ENCODE measurements at places on chromosomes 3 and 15.

- DNase-seq, result no peak
Measured at GRCh38 chr3:108118038-108118768, 27.4 kb upstream of the CD47 start.

DNA sequence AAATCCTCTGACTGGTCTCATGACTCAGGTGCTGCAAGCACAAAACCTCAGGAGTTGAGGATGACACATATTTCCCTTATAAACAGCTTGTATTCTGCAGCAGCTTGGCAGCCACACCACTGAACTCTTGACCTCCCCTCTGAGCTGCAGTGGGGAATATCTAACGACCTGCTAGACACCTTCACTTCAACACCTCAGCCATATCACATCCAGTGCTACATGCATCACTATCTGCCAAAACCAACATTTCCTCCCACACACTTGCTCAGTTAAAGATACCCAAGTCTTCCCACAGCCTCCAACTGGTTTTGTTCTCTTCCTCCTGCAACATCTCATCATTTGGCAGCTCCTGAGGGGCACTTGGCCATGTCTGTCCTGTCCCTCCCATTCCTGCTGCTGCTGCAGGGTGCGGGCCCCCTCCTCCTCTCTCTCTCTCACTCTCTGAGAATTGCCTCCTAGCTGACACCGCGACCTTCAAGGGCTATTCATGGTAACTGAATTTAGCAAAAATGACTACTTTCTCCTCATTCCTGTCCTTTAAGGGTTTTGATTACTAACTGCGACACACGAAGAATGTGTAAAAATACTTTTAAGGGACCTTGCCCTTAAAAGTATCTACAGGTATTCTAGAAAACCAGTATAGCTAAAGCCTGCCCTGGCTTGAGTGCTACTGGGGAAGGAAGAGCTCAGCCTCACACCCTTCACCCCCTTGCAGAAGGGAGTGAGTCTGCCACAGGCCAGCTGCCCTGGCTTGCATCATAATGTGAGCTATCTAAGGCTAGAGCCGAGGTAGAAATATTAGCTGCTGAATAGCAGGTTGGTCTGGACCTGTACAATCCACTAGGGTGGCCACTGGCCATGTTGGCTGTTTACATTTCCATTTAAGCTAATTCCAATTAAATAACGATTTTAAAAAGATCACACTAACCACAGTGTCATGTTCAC, 5.0 kb upstream of the CCR9 start:
- DNase-seq, result peak; percentile 80

GRCh38 chr3:161217496-161217895, 3.6 kb upstream of the NMD3 start:
- DNase-seq, result no peak

DNA sequence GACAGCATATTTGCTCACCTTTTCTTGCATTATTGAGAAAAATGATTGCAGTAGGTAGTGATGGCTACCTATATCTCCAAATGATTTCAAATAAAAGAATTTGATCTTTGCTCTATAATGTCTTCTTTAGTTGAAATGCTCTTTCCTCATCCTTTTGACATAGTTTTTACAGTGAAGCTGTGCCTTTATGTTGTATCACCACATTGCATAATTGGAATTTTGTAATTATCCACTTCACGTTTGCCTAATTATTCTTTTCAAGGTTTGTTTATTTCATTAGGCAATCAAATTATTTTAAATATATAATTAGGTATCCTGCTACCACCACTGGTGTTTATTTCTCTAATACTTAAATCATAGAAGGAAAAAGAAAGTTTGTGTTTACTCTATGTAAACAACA, 21.3 kb upstream of the P2RY13 start:
- no peak for DNase-seq

- no peak for DNase-seq
Measured at GRCh38 chr15:75348562-75349350, 1.9 kb downstream of the NEIL1 start.

- no peak for DNase-seq
Measured at GRCh38 chr15:46854564-46854963, 862.7 kb upstream of the SEMA6D start.

DNA sequence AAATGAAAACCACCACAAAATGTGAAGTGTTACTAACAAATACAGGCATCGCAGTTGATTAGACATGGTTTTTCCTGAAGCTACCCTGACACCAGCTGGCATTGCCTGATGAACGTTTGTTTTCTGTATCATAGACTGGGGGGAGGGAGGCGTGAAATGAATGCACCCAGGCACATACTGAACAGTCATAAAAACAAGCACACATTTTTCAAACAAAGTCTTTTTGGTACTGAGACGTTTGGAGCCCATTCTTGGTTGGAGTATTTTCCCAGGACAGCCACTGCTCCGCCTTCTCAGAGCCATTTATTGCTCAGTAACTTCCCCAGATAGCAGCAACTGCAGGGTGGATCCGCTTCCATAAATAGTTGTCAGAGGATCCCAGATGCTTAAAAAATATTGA, 52.4 kb downstream of the KLF13 start:
- no peak for DNase-seq

DNA sequence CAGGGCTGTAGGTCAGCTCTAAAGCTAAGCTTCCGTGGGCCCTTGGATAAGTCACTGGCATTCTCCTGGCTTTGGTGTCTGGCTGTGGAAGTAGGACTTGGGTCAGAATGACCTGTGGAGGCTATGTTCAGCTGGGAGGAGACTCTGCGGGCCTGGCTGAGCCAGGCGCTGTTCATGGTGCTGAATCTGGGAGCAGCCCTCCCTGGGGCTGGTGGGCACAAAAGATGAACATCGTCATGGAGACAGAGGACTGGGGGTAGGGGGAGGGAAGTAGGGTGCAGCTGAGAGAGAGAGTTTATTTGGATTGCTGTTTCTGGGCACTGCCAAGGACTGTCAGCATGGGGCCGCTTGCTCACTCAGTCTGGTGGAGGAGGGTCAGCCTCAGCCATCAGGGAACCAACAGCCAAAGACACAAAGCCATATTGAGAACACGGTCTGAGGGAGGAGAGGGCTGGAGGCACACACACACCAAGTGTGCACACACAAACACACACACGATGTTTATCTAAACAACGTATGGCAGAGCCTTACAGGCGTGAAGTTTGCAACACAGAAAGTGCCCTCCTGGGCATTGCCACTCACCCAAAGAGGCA, 120.7 kb upstream of the LINGO1 start:
- peak; percentile 45 for DNase-seq

DNA sequence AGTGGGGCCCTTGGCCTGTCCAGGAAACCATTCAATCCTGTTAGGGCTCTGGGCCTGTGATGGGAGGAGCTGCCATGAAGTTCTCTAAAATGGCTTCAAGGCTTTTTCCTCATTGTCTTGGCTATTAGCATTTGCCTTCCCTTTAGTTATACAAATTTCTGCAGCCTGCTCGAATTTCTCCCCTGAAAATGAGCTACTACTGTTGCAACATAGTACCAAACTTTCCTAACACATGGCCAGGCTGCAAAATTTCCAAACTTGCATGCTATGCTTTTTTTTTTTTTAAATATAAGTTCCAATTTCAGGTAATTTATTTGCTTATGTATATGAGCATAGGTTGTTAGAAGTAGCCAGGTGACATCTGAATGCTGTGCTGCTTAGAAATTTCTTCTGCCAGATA, 560.8 kb upstream of the TBL1XR1 start:
- DNase-seq, result no peak

DNA sequence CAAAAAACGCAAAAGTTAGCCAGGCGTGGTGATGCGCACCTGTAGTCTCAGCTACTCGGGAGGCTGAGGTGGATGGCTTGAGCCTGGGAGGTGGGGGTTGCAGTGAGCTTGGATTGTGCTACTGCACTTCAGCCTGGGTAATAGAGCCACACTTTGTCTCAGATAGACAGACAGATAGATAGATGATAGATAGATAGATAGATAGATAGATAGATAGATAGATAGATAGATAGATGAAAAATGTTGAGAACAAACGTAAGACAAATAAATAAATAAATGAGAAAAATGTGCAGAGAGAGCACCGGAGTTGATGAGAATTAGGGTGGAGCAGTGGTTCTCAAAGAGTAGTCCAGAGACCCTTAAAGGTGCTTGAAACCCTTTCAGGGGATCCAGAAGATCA, 58.4 kb upstream of the ARL8B start:
- DNase-seq, result no peak

- no peak for DNase-seq
Measured at GRCh38 chr3:19229086-19229485, 80.8 kb downstream of the KCNH8 start.

DNA sequence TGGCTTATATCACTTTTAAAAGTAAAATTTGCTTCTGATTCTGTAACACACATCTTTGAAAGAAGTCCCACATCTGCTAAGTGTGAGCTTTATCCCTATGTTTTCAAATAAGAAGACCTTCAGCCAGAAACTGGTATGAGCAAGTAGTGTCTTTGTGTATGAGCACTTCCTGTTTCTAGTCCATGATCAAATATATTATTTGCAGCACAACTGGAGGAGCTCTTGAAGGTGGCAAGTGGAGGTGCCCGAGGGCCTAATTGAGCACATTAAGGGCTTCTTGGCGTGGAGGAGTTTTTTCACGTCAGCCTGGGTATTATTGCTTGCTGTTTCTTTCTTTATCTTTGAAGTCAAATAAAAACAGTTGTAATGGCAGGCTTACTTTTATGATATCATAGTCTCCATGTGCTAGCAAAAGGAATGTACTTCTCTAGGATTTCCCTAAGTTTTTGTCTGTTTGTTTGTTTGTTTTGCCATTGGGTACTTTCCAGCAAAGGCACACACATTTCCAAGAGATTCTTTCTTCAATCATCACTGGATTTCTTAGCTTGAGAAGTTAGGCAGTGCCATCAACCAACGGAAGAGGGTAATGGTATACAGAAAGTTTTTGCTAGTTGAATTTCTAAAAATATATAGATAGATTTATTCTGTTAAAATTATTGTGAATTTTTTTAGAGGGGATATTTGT, 68.1 kb downstream of the MEIS2 start:
- no peak for DNase-seq

GRCh38 chr3:32758375-32758753, 59.4 kb upstream of the TRIM71 start:
- no peak for DNase-seq

- DNase-seq, result no peak
Measured at GRCh38 chr3:125161607-125162219, 50.8 kb downstream of the SLC12A8 start.

- no peak for DNase-seq
Measured at GRCh38 chr3:189058071-189058470, 113.7 kb upstream of the TPRG1 start.

GRCh38 chr15:71538181-71538580, 272.2 kb upstream of the NR2E3 start:
- DNase-seq, result peak; percentile 45

GRCh38 chr15:81863162-81863561, 182.7 kb downstream of the MEX3B start:
- no peak for DNase-seq

GRCh38 chr15:82709421-82710207, at the start of gene AP3B2:
TSS of gene AP3B2 (minus strand) at chr15:82709875. CDS start at chr15:82709706, 169 bp downstream.
- DNase-seq, result peak; percentile 67

DNA sequence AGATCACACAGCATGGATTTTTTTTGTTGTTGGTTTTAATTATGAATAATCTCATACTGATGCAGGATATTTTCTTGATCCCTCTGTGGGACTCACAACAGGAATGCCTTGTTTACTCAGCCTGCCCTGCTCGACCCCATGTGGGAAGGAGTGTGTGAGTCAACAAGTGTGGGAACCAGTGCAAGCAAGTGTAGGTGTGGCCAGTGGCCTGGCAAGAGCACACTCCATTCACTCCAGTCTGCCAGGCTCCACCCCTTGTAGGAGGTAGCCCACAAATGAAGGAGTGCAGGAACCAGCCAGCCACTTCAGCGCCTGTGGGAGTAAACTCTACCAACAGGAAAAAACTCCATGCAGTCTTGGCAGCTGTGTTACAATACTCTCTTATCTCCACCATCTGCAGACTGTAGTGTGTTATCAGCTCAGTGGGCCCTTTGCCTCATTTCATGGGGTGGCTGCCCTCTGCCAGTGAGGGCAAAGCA, 393.6 kb downstream of the OTOL1 start:
- peak; percentile 87 for DNase-seq

- DNase-seq, result no peak
Measured at GRCh38 chr15:91335702-91336101, 235.6 kb downstream of the SV2B start.

- DNase-seq, result peak; percentile 10
Measured at GRCh38 chr3:95813244-95813643, 1001.1 kb upstream of the EPHA6 start.

Measured in NCI-H226 (cell line).